ENCODE measurements at places on chromosomes 5 and 9.
A peak's percentile ranks its signal among the peaks of the same experiment; 100 is the strongest.

GRCh38 chr9:96619491-96620180 is at the start of gene CDC14B:
CDC14B (minus strand) TSS chr9:96619843; CDS start chr9:96619378, 465 bp downstream.
- DNase-seq: peak; percentile 67

- no peak for DNase-seq
These were observed 28.3 kb upstream of the FRMPD1 start for GRCh38 chr9:37622462-37622861.

DNA sequence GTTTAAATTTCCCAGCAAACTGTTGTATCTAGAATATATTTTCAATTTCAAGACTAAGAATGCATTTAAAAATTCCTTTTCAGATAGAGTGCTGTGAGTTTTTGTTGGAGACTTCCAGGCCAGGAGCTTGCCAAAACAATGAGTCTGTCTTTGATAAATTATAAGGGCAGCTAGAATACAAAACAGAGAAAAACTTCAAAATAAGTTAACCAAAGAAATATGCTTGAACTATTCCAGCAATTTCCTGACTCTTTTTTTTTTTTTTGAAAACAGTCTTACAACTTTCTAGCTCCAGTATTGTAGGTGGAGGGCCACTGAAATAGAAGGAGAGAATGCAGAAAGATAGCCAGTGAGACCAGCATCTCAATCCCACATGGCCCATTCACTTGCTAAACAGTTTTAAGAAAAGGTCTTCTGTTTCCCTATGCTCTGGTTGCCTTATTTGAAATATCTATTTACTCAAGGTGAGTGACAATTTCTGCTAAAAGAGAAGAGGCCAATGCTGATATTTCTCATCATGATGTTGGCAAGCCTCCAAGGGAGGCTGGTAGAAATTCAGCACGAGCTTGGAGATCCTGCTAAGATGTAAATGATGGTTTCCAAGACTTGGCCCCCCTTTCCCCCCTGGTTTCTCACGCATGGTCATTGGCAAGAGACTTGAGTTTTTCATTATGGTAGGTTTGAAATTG is 103.2 kb downstream of the USP20 start:
- peak; percentile 20 for DNase-seq

DNA sequence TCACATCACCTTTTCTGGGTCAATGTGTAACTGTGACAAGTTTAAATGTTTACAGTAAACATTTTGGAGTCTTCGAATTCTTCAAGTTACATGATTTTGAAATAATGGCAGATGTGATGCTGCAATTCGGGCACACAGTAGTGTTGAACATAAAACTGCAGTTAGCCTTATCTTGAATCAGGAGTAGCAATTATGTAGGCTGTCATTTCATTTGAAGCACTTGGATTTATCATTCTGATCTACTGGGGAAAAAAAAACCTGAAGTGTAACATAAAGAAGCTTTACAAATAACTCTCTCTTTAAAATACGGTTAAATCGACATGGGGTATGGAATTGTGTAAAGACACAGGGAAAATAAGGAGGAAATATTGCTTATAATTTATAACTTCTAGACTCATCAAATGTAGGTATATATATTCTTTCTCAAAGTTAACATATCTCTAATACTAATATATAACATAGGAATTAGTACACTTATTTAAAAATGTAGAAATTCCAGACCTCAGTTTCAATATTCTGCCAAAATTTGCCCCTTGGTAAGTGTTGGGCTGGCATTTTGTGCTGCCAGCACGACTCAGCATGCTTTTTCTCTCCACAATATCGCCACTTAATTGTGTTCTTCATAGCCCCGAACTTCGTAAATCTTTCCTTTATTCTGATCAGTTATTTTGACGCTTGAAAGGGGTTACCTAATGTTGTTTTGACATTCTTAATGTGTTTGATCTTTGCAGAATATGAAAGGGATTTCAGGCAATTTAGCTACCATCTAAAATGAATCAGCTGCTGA is 226.7 kb downstream of the PRR16 start:
- no peak for DNase-seq

Measured in CD4-positive, alpha-beta T cell treated with Interleukin-4 for 4 hours (primary cell).